ENCODE measurements at places on chromosomes 4 and X. TPM values are rescaled to one million over a fixed set of nuclear protein-coding genes. Genes with fewer than 3 reads are reported as not detected.

DNA sequence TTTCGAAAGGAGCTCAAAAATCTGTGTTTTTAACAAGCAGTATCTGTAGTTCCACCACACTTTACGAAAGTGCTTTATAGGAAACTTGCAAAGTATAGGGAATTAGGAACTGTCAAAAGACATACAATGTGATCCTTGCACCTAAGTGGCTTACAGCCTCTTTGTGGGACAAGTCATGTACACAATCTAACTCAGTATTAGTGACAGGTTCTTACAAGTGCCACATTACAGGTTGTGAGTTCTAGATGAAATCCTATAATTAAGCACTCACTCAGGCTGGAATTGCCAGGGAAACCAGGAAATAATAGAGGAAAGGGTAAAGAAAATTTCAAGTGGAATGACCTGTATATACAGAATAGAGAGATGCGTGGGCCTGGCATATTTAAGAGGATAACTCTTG, 567.3 kb upstream of the ATOH1 start:
- DNase-seq = no peak

TMEM156 gene
- total RNA-seq = 11.7 TPM

GRCh38 chr4:38946919-38947318, 79.3 kb downstream of the FAM114A1 start:
- DNase-seq = no peak

GRCh38 chr4:79078339-79078738, 139.1 kb upstream of the PAQR3 start:
- no peak for DNase-seq

DNA sequence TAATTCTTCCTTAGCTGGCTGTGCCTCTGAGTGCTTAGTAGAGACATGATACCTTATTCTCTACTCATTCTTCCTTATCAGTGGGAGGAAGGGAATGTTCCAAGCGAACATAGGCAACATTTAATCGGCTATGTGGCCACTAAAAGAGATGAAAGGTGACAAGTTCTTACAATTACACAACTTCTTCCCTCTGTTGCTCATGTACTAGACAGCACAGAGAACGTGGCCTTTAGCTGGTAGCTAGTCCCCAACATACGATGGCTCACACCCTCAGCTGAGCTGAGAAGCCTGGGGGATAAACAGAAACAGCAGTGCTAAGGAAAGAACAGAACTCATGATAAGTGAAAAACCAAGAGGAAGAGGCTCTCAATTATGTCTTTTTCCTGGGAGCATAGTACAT, 52.2 kb downstream of the APOO start:
- DNase-seq = no peak

MAGEA11 gene
- total RNA-seq = not detected

- DNase-seq = no peak
Measured at GRCh38 chr4:1377606-1378261, 28.5 kb downstream of the NKX1-1 start.

- DNase-seq = no peak
Measured at GRCh38 chr4:169305651-169306050, 34.9 kb upstream of the SH3RF1 start.
